PC-9 (cell line): ENCODE measurements at places on chromosomes 1 and 21. TPM values are rescaled to one million over a fixed set of nuclear protein-coding genes. Genes with fewer than 3 reads are reported as not detected.

Gene NECTIN4
- total RNA-seq: 8.8 and 9.0 TPM in 2 replicates

DNA sequence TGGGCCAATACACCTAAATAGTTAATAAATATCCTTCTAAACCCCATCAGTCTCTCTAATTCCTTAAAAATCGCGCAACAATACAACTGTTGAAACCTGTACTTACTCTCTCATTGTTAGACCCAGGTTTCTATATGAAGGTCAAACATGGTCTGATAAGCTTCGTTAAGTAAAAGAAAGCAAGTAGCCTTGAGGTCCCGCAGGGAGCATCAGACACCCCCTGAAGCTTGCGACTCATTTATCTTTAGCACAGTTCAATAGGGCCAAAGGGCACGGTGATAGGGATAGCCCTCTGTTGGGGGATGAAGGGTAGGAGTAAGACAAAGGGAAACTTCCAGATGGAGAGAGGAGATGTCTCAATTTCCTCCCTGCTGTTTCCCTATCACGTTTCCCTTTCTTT lies 27.3 kb upstream of the THEM4 start:
- H3K4me1 ChIP-seq: peaks cover 28% of the 10 kb centered on the region
- H3K27ac ChIP-seq: no peak overlapping the region
- no peak overlapping the region for H3K4me3 ChIP-seq
- no peak for DNase-seq
- H3K36me3 ChIP-seq: no peaks in the 10 kb centered on the region
- H3K27me3 ChIP-seq: no peaks in the 10 kb centered on the region

Gene KRTAP10-6
- total RNA-seq: not detected in 2 replicates

DNA sequence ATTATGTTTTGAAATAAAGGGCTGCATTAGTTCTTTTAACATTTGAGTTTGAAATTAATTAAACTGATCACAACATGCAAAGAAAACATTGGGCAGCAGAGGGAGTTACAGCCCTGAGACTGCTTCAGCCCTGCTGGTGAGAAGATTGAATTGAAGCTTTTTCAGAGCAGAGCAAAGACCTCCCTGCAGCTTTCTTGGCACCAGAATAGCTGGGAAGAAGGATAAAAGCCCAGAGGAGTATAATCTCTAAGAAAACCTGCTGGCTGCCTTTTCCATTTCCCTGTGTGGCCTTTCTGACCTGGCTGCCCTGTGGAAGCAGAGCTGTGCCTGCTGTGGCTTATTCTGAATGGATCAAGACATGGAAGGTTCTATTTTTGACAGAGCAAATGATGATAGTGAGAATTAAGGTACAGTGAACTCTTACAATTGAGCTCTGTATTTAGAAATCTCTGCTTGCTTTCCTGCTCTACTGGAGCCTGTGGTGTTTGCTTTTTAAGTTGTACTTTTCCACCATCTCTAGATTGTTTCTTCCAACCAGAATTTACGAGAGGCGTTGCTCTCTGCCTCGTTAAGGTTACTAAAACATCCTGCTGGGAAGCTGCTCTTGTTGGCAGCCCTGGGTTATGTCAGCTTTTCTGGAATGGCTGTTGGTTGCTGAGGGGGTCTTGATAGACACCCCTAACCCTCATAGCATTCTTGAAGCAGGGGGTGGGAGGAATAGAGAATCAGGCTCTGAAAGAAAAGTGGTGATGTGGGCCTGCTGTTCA lies 9.9 kb downstream of the SNRPE start:
- no peaks in the 10 kb centered on the region for H3K27me3 ChIP-seq
- peaks cover 33% of the 10 kb centered on the region for H3K4me1 ChIP-seq
- H3K4me3 ChIP-seq: no peak overlapping the region
- peak overlapping the region; percentile 63 for H3K27ac ChIP-seq

Gene C1orf74
- total RNA-seq: 4.1 and 5.0 TPM in 2 replicates
